ENCODE measurements at places on chromosomes 5 and 9.
A peak's percentile ranks its signal among the peaks of the same experiment; 100 is the strongest.

GRCh38 chr9:108544866-108545265 is 310.9 kb downstream of the ACTL7B start:
- no peak for DNase-seq

DNA sequence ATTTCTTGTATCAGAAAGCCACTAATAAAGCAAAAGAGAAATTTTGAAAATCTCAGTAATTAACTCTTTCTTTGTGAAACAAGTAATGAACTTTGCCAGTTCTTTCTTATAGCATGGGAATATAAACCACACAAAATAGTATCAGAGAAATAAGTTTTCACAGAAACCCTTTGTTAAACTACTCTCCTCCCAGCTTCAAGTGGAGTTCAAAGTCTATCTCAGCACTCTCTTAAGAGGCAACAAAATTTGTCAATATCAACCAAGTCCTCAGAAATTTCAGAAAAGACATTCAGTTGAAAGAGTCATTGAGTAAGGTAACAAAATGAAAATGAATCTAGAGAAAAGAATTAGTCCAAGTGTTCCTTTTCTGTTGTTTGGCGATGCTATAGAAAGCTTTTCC is 89.3 kb downstream of the NTRK2 start:
- DNase-seq = no peak

DNA sequence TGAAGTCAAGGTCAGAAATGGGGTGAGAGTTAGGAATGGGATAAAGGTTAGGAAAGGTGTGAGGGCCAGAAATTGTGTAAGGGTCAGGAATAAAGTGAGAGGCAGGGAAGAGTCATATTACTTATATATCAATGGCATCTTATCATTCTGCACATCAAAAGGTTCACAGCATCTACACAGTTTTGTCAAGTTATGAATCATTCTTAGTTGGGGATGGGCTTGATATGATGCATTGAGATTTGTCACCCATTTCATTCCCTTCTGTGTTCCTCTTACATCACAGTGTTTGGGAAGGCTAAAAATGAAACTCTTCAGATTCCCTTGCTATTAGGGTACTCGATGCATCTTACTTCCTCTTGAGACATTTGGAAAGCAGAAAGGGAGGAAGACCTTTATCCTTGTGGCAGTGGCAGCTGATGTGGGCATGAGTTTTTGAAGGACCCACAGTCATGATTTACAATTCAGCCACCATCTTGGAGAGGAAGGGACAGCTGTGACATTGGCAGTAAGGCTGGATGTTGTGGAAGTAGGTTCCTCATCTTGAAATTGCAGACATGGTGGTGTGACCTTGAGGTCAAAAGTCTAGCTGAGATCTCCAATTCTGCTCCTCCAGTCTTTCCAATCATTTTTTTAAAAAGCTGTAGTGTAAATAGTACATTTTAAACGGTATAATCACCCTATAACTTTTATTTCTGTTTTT is 24.2 kb upstream of the NPR3 start:
- no peak for DNase-seq

DNA sequence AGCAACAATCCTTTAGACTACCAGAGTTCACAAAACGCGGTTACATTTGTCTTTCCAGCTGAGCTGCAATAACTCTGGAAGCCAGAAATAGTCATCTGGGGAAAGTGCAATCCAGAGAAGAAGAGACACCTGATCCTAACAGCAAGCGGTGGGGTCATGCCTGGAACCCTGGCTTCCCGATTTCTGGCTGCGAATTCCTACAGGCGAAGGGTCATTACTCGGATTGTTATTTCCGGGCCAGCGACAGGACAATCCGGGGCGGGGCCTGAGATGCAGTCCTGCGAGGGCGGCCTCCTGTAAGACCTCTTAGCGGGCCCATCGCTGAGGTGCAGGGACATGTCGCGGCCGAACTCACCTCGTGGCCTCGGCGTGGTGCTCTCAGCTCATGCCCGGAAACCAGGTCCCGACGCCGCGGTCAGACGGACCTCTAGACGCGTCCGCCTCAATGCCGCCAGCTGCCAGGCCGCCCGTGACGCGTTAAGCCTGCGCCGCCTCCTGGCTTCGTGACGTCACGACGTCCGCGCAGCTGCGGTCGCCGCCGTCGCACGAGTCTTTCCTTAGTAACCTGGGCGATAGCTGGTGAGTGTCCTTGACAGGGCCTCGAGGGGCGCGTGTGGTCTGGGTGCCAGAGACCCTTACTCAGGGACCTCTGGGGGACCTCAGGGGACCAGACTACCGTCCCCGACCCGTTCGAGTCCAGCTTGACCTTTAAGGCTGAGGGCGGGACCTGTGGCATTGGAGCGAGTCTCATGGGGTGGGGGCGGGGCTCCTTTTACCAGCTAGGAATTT is at the start of the genes MRRF and RBM18:
Gene MRRF, plus strand, starts transcription at position 523 of the 789 bp plus-strand sequence. CDS start 6,010 bp downstream, outside the sequence.
Gene RBM18, minus strand, starts transcription at position 481 of the 789 bp plus-strand sequence. CDS start 3,348 bp downstream, outside the sequence.
- peak; percentile 88 for DNase-seq

DNA sequence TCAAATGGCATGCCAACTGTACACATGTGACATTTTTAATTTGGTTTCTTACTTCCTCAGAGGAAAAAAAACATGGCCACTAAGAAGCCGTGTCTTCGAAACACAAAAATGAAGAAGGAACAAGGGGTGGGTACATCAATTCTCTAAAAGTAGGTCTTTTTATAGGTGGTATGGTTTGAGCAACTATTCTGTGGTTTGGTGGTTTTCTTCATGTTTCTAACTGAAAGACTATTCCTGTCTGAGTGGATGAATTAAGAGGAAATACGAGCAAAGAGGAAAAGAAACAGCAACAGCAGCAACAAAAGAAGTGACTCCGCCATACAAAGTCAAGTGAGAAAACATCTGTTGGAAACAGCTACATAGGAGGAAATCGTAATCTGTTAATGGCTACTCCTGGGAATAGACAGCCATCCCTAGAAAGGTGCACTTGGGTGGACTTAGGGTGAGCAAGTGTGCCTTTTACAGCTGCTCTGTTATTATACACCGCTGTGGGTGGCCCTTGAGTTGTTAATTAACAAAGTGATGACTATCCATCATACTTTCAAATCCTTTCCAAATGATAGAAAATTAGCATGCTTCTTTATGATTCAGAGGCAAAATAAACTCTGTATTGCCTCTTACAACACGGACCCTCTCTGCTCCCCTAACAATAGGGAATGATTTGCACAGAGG is 575.8 kb downstream of the TLE1 start:
- DNase-seq = no peak

DNA sequence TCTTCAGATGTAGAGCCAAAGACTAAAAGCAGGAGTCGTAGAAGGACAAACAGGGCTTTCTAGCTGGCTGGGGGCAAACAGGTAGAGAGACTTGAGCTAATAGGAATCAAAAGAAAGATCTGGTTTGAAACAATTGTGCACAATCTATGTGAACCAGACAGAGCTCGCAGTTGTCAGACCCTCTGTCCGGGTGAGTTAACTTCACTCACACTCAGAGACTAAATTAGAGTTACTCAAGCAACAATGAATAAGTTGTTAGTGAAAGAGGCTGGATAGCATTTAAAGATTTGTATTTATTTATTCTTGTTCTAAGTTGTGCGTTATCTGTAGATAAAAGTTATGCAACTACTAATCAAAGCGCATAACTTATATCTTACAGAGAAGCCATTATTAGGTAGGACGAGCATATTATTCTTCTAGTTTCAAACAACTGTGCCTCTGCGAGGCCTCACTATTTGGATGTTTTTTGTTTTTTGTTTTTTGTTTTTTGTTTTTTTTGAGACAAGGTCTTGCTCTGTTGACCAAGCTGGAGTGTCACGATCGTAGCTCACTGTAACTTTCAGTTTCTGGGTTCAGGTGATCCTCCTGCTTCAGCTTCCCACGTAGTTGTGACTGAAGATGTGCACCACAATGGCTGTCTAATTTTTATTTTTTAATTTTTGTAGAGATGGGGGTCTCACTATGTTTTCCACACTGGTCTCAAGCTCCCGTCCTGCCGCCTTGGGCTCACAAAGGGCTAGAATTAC is 13.2 kb upstream of the LNPEP start:
- DNase-seq = no peak

DNA sequence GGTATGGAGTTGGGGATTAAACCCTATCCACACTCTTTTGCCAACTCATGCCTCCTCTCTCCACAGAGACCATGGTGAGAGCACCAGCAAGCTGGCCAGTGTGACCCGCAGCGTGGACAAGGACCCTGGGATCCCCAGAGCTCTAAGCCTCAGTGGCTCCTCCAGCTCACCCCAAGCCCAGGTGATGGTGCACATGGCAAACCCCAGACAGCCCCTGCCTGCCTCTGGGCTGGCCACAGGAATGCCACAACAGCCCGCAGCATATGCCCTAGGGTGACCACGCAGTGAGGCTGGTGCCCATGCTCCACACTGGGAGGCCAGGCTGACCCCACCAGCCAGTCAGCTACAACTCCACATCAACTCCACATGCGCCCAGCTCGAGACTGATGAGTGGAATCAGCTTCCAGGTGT is 11.5 kb upstream of the CARD19 start:
- DNase-seq = no peak

DNA sequence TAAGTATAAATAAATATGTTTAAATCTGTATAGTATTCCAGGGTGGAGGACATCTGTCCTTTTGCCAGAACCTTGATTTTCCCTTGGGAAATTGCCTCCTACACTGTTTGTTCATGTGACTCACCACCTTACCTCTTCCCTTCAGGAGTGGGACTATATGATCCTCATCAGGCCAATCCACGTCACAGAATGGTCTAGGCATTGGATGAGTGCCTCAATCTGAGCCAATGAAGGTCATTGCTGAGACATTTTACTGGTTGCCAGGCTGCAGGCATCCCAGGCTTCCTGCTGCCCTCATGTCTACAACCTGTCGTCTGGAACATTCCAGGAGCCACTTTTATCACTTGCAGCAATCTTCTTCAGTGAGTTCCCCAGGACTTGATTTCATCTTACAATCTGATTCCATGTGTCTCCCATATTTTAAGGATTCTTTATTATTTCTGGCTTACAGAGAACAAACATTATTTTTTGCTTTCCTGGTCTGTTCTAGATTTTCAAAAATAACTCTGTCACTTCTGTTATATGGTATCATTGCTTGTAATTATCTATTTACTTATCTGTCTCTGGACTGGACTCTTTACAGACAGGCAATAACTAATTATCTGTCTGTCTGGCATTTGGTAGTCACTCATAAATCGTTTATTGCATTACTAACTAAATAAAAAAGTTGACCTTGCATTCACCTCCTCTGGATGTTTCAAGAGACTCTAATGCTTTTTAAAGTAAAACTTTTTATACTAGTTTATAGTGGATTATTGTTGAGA is 107.3 kb upstream of the APC start:
- DNase-seq = no peak

DNA sequence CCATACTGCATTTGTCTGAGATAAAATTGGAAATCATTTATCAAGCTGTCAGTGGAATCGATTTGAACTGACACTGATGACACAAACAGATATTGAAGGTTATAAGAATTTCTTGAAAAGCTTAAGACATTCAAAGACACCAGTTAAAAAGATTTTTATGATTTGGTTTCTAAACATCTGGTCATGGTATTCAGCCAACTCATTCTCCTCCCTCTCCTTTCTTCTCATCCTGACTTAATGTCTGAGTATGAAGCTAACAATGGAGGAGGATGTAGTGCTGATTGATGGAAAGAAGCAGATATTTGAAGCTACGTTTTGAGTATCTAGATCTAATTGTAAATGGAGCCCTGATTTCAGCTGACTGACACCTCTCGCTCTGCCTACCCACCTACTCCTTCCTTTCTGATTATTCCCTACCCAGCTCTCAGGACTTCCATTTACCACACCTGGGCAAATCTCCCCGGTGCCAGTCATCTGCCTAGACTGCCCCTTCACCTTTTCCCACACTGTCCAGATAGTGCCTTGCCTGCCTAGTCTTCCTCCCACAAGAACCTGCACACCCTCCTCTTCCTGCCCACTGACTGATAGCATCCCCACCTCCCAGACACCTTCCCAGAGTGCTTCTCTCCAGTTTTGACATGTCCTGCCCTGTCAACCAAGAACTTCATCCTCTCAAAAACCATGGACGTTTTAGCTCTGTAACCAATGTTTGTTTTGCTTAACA is 20.7 kb upstream of the LIFR start:
- DNase-seq = no peak

GRCh38 chr5:159155960-159156359 is 53.4 kb downstream of the RNF145 start:
- DNase-seq = no peak

GRCh38 chr9:95509851-95510708 is 6.7 kb downstream of the PTCH1 start:
- no peak for DNase-seq

- DNase-seq = no peak
Measured at GRCh38 chr5:62029303-62029702, 276.7 kb upstream of the KIF2A start.

GRCh38 chr5:179768326-179769085 is 25.3 kb upstream of the LTC4S start:
- DNase-seq = no peak

DNA sequence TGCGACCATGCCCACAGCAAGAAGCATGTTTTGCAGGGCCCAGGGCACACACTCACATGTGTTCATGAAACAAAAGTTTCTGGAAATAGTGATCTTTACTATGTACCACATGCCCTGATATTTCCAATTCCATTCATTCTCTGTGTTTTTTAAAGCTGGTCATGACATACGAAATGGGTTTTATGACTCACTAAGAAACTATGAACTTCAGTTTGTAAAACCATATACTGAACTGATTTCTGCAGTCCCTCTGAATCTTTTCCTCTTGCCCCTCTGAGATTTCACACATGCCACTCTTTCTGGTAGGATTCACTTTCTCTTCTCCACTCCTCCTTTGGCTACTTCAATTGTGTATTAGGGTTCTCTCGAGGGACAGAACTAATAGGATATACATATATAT is 416.1 kb upstream of the TRPC7 start:
- DNase-seq = no peak

DNA sequence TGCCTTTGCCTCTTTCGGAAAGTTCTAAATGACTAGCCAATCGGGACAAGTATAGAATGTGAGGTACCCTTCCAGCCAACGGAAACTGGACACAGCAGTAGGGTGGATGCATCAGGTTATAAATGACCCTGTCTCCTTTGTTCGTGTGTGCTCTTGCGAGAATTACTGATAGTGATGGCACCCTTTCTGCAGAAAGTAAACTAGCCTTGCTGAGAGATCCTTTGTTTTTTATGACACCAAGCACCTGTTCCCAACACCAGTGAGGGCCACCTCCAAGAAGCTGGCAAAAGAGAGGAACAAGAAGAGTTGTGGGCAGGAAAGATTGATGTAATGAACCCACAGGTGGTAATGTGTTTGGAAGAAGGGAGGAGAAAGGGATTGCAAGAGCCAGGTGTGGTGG is 42.8 kb upstream of the FABP6 start:
- no peak for DNase-seq
